ENCODE measurements at places on chromosomes 5 and 9.

GRCh38 chr9:129146441-129146941, 31.6 kb downstream of the IER5L start:
- peak; percentile 84 for DNase-seq

- no peak for DNase-seq
Observed at GRCh38 chr9:112312139-112312538, 21.3 kb downstream of the PTBP3 start.

DNA sequence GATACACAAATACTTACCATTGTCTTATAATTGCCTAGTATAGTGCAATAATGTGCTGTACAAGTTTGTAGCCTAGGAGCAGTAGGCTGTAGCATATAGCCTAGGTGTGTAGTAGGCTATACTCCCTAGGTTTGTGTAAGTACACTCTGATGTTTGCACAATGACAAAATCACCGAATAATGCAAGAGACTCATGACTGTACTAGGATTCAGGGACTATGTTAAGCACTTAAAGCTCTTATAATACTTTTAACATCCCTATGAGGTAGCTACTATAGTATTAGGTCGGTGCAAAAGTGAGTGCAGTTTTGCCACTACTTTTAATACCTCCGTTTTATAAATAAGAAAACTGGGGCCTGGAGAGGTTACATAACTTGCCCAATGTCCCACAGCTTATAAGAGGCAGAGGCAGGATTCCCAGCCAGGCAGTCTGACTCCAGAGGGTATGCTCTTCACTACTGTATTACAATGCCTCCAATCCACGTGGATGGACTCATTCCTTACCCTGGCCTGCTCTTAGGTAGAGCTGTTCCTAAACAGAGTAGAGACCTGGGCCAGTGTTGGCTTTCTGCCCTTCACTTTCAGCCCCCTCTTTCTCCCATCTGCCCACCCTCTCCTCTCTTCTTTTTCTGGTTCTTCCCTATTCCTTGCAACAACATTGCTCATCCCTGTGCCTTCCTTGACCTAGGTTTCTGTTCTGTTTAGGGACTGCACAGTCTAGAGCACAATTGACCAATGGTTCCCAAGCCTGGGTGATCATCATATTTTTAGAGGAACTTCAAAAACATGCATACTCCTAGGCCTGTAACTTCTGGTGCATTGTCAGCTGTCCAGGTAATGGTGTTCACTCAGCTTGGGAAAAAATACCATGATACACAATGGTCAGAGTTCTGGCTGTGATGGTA, 114.0 kb downstream of the CARTPT start:
- no peak for DNase-seq

DNA sequence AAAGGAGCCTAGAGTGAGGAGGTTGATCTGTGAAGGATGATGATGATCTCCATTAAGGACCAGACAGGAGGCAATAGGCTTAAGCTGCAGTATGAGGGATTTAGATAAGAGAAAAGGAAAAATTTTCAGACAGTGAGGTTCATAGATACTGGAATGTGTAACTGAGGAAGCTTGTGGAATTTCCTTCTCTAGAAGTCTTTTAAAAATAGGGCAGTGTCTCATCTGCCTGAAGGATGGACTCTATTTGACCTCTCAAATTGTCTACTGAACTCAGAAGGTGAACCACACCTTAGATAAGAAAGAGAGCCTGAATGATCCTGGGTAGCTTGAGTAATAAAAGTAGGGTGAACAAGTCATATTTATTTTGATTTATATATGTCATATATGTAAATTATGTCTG, 148.2 kb upstream of the CDKN2B start:
- DNase-seq: no peak

DNA sequence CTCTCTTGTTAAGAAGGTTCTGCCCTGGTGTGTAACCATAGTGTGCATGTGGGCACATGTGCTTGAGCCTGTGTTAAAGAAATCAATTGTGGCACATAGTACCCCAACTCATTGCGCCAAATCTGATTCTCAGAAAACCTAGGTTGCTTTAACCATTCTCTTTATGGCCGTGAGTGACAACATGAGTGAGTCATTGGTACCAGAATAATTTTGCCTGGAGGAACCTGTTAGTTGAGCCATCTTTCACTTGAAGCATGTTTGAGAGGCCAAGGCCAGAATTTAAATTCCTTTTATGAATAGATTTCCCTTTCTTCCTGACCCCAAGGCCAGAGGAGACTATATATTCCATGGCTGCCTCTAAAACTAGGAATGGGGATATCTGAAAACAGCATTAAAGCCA, 35.2 kb upstream of the SLC36A2 start:
- no peak for DNase-seq

- peak; percentile 71 for DNase-seq
Observed at GRCh38 chr9:17135295-17136160, 688 bp downstream of the CNTLN start.
